ENCODE measurements at places on chromosomes 1 and 21.

- DNase-seq: peak; percentile 80
These were observed at the start of gene VAMP4 for GRCh38 chr1:171741872-171742576. VAMP4 (minus strand) TSS chr1:171742065; CDS start chr1:171738414, 3,651 bp downstream.

DNA sequence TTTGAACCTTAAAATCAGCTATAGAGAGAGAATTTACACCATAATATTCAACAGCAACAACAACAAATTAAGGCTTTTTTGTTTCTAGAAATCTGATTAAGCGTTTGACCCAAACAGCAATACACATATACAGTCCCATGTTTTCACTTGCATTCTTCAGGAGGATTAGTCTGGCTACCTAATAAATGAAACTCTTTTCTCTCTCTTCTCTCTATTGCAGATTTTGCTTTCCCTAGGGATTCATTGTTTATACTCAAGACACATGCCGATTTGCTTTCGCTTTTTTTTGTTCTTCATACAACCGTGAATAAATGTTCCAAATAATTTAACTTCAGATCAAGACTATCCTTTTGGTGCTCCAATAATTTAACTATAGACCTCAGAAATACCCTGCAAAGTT, 162.4 kb upstream of the PTBP2 start:
- no peak for DNase-seq

DNA sequence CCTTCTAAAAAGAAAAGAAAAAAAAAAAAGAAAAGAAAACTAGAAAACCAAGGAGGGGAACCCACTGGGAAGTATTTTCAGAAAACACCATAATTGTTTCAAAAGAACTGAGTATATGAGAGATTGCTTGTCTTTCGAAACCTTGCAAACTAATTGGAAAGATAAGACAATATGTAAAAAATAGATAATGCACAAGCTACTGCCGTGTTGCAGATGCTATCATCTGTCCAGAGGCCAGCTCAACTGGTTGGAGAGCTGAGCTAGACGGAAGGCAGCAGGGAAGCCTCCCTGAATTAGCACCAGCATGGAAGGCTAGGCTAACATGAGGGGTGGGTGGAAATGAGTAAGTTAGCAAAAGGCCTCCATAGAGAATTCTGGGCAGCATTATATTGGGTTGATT, 16.2 kb upstream of the CACHD1 start:
- DNase-seq: no peak

- DNase-seq: no peak
These were observed 57.3 kb upstream of the BACE2 start for GRCh38 chr21:41110664-41111063.

DNA sequence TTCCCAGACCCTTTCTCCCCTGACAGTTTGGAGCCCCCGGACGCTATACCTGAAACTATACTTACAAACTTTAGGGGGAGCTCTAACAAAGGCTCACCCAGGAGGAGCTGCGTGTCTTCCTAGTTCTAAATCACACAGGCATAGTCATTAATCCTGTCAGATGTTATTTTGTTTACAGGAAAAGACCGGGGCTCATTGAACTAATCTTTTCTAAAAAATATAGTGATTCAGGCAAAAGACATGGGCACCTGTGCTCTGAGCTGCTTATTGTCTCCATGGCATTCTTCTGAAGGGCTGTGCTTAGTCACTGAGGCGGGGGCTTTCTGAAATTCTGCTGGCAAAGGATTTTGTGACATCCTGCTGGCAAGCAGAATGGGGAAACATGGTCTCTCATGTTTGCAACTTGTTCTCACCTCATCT, 1577.0 kb downstream of the NCAM2 start:
- DNase-seq: no peak

- no peak for DNase-seq
These were observed 429.8 kb upstream of the C1orf87 start for GRCh38 chr1:60503266-60503925.

DNA sequence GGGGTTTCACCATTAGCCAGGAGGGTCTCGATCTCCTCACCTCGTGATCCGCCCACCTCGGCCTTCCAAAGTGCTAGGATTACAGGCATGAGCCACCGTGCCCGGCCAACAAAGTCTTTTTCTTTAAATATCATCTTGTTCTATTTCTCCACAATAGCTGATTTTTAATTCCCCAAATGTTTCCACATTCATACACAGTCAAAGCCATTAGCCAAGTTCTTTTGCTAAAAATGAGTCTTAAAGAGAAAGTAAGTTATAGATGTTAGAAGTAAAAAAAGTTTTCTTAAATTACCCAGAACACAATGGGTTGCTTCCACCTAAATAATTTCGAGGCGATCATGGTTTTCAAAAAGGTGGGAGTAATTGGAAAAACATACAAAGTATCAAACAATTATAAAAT, 30.6 kb downstream of the C2CD2 start:
- DNase-seq: no peak

DNA sequence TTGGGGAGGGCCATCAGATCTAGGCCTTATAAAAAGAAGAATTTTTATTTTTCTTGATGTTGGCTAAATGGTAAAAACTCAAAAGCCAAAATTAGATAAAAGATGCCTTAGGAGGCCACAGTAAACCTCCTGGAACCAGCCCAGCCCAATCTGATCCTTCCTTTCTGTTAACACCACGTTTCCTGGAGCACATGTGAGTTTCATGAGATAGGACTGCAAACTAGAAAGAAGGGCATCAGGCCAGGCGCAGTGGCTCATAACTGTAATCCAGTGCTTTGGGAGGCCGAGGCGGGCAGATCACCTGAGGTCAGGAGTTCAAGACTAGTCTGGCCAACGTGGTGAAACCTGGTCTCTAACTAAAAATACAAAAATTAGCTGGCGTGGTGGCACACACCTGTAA, 6.7 kb downstream of the HSF2BP start:
- DNase-seq: no peak

- no peak for DNase-seq
These were observed at the start of gene TP73 for GRCh38 chr1:3651930-3652547. TP73 (plus strand) TSS chr1:3652516; CDS start chr1:3682366, 29,850 bp downstream.

GRCh38 chr1:221728037-221728505, 13.8 kb downstream of the DUSP10 start:
- no peak for DNase-seq

- no peak for DNase-seq
These were observed 68.4 kb downstream of the ZZZ3 start for GRCh38 chr1:77614037-77614436.

DNA sequence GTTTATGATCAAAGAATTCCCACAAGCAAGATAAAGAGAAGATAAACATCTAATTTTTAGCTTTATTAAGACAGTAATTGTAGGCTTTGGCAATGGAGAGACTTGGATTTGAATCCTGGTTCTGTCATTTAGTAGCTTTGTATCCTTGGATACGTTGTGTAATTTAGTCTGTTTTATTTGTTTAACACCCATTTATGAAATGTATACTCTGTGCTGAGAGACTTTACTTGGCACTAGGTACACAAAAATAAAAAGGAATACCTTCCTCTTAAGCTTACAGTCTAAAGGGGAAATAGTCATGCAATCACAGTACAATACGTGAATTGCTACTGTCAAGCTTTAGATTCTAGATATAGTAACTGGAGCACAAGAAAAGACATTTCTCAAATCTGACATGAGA, 23.8 kb downstream of the ZMPSTE24 start:
- no peak for DNase-seq

- DNase-seq: no peak
These were observed 114.1 kb upstream of the ETS2 start for GRCh38 chr21:38691631-38692030.

GRCh38 chr1:154744352-154745035, 125.6 kb downstream of the KCNN3 start:
- no peak for DNase-seq

DNA sequence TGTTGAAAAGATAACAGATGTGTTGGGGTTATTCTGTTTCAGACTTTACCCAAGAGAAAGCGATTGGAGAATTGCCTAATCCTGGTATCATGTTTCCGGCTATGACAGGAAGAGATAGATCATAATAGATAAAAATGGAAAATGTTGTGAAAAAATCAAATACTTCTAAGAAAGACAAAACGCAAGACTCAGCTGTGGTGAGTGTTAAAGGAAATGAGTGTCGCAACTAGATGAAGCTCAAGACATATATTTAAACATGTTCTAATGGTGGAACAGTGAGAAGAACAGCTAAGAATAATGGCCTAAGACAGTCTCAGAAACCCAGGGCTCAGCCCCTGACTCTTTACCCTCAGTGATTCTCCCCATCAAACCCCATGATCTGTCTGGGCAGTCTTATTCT, 426.7 kb upstream of the RUNX1 start:
- DNase-seq: no peak

DNA sequence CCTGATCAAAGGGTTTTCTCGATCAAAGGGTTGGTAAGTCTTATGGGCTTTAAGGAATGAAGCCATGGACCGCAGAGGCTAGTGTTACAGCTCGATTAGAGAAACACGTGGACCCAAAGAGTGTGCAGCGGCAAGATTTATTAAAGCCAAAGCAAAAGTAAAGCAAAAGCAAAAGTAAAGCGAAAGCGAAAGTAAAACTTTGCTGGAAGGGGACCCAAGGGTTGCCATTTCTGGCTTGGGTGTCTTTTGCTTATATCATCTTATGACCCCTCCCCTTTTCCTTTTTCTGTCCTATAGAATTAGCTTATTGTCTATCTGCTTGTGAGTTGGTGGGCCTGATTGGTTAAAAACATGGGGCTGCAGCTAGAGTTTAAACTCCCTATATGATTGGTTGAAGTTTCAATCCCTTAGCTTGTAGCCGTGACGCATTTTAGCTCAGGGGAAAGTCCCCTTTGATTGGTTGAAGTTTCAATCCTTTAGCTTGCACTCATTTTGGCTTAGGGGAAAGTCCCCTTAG, 957.0 kb downstream of the AMY1C start:
- DNase-seq: no peak

GRCh38 chr1:87108228-87108627, 193.8 kb downstream of the HS2ST1 start:
- no peak for DNase-seq

DNA sequence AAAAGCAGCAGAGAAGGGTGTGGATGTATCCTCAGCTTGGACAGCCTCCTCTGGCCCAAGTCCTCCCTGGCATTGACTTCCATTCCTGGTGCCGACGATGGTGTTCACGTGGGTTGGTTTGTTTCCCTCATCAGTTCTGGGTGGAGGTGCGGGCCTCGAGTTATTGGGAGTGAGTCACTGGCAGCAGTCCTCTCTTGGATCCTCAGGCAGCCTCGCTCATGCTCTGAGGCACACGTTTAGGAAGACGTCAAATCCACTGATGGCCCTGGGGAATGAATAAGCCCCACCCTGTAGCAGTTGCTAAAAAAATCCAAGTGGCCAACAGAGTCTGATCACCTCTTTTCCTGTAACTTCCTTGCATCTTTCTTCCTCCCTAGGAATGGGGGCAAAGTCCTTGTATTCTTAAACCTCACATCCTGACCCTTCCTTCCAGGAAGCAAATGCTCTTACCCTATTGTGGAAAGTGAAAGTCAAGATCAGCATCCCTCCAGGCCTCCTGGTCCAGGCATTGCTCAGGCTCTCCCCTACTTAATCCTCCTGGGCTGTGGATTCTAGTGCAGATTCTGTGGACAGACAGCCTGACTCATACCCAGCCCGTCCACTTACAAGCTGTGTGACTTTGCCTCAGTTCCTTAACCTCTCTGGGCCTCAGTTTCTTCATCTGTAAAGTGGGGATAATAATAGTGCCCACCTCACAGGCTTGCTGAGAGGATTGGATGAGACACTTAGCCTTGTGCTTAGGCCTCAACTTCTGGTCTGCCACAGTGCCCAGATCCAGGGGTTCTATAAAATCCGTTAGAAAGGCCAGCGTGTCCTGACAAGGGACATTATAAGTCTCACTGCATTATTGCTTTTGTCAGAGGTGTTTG, 111.1 kb downstream of the TLR5 start:
- no peak for DNase-seq

DNA sequence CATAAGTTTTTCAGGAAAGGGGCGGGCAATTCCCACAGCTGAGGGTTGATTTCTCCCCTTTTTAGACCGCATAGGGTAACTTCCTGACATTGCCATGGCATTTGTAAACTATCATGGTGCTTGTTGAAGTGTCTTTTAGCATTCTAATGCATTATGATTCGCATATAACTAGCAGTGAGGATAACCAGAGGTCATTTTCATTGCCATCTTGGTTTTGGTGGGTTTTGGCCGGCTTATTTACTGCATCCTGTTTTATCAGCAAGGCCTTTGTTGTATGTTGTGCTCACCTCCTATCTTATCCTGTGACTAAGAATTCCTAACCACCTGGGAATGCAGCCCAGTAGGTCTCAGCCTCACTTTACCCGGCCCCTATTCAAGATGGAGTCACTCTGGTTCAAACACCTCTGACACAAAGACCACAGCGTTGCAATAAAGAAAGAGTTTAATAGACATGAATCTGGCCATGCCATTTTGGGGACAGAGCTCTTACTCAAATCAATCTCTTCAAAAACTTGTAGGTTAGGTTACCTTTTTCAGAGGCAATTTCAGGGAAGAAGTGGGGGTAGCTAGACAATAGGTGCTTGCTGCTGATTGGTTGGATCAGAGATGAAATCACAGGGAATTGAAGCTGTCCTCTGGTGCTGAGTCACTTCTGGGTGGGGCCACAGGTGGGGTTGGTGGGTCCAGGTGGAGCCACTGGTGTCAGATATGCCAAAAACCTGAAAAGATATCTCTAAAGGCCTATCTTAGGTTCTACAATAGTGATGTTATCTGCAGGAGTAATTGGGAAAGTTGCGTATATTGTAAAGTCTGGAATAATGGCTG, 23.3 kb downstream of the TBX19 start:
- DNase-seq: no peak

- DNase-seq: peak; percentile 29
These were observed 674 bp upstream of the ATXN7L2 start for GRCh38 chr1:109482791-109483671.

- no peak for DNase-seq
These were observed 52.1 kb upstream of the DIPK1A start for GRCh38 chr1:93013145-93014065.

DNA sequence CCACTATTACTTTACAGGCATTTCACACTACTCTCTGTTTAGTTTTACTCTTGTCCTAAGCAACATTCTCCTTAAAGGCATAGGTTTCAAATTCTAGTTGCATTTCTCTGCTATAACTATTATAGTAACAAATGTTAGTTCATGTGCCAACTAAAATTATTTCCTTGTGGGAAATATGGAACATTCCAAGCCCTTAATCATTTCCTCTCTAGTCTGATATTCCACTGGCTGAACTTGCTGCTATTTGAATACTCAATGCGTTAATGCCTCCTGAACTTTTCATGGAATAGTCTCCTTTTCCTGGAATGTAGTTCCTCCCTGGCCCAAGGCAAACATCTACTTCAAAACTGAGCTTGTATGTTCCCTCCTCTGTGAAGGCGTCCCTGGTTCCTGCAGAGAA, 19.3 kb upstream of the TBX19 start:
- no peak for DNase-seq

- DNase-seq: no peak
These were observed 610 bp downstream of the COL6A2 start for GRCh38 chr21:46098303-46099141.

DNA sequence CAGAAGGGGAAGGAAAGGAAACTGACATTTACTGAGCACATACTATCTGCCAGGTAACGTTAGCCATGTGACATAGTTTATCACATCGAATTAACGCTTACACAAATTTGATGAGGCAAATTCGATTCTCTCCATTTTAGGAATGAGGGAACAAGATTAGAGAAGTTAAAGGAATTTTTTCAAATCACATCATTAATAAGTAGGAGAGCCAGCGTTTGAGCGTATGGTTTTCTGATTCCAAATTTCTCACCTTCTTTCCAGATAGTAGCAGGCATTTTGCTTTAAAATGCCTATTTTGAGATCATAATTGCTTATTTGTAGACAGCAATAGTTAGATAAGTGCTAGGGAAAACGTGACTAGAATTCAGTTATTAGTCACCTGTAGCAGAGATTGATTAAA, 19.3 kb downstream of the FMO3 start:
- DNase-seq: no peak

- no peak for DNase-seq
These were observed 129.2 kb downstream of the HHIPL2 start for GRCh38 chr1:222418654-222419053.

All from activated gamma-delta T cell treated with anti-CD3 and anti-CD28 coated beads, Interleukin-2, amount 50 U/mL, for 16 hours (primary cell).